ENCODE measurements at places on chromosomes 2 and 18.

- DNase-seq: no peak
Observed at GRCh38 chr2:54704688-54705605, 18.5 kb upstream of the EML6 start.

DNA sequence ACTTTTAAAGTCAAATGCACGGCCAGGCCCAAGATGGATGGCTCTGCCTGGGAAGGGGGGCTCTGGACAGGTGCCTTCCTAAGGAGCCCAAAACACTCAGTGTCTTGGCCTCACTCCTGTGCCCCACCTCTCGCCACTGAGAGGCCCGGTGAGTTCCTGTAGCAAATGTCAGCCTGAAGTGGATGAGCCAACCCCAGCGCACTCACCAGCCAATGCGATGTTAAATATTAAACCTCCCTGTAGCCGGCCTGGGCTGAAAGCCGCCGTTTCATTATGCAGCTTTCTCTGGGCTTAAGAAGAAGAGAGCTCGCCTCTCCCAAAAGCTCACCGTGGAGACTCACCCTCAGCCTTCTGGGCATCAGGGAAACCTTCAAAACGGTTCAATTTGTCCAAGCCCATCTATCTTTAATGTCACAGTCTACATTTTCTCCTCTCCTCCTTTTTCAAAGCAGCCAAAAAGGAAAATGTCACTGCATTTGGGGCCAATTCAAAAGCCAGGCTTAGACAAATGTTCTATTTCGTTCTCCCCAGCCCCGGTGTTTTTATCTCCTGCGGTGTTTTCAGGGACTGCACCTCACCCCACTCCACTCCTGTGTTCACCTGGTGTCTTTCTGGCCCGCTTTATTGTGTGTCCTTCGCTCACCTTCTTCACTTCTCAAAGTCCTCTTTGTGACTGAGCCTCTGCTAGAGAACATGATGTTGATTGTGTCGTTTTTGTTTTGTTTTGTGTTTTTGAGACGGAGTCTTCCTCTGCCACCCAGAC is 124.0 kb downstream of the NRP2 start:
- DNase-seq: no peak

GRCh38 chr18:51721388-51721787 is 523.9 kb upstream of the MEX3C start:
- no peak for DNase-seq

DNA sequence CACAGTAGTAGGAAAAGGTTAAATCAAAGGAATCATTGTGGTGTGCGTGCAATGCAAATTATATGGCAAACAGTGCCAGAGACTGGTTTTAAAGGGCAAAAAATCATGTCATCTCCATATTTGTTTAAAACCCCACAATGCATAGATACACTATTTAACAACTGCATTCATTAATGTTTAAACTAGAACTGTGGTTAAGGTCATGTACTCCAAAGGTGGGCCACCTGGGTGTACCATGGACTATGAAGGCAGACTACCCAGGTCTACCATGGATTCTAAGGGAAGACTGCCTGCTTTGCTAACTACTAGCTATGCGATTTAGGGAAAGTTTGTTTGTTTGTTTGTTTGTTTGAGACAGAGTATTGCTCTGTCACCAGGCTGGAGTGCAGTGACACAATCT is 356.3 kb downstream of the ZEB2 start:
- no peak for DNase-seq

GRCh38 chr2:74425523-74425922 is 4.0 kb downstream of the WDR54 start:
- no peak for DNase-seq

GRCh38 chr2:147600223-147600622 is 244.6 kb upstream of the ACVR2A start:
- DNase-seq: no peak

DNA sequence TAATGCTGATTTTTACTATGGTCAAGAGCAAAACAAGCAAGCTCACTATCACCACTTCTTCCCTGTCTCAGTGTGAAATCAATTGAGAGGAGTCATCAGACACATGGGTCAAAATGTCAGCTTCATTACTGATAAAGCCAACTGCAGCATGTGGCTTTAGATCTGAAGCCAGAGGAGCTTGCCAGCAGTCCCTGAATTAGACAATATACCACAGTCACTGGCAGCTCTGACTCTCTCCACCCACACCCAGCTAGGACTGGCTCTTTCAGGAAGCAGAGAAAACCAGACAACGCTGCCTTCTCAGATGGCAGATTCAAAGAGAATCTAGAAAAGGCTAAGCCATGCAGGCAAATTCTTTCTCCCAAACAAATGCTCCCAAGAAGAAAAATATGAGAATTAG is 20.0 kb upstream of the ASB18 start:
- DNase-seq: no peak

GRCh38 chr2:124623560-124623959 is 598.5 kb downstream of the CNTNAP5 start:
- DNase-seq: no peak

- no peak for DNase-seq
Observed at GRCh38 chr2:1153920-1154319, 203.3 kb downstream of the SNTG2 start.

GRCh38 chr2:54687595-54688152 is 35.8 kb upstream of the EML6 start:
- no peak for DNase-seq

GRCh38 chr2:105691947-105692390 is 52.7 kb upstream of the NCK2 start:
- no peak for DNase-seq

- no peak for DNase-seq
Observed at GRCh38 chr2:228590681-228591080, 409.2 kb upstream of the SPHKAP start.

- DNase-seq: peak; percentile 33
Observed at GRCh38 chr2:219045937-219046550, 4.7 kb upstream of the CFAP65 start.

DNA sequence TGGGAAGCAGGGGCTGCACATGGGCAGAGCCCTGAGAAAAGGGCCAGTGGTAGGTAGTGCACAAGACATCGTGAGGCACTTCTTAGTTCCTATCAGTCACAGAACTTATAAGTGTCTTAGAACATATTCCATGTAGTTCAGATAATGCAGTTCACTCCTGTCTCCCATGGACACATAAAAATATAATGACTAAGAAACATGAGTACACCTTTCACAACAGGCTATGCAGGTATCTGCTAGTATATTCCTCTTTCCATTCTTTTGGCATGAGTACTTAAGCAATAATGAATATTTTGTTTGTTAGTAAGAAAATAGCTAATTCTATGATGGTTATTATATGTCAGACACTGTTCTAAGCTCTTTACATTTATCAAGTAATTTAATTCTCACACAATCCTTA is 808.4 kb downstream of the BCL11A start:
- DNase-seq: no peak

- DNase-seq: no peak
Observed at GRCh38 chr2:41873102-41874031, 174.5 kb upstream of the PKDCC start.

DNA sequence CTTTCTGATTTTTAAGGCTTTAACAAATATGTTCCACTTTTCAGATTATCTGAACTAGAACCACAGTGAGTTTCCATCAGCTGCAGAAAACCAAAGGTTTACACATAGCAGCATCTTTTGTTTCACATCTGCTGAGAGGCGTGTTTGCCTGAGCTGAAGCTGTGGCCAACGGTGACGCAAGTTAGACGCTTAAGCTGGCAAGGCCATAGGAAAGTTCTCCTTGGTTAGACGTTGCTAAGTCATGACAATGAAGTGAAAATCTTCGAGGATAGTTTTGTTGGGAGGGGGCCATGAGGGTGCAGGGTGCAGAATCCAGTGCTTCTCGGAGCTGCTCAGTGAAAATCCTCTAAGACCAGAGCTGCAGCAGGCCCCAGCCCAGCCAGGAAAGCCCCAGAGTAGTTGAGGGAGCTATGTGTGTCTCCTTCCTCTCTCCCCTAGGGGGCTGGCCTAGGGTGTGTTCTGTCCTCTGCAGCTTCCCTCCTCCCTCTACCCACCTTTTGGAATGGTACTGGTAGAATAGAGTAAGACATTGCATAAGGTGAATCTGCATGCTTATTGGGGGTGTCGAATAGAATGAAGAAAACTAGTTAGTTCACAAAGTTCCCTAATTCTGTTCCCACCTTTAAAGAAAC is 105.4 kb downstream of the FHOD3 start:
- DNase-seq: no peak

DNA sequence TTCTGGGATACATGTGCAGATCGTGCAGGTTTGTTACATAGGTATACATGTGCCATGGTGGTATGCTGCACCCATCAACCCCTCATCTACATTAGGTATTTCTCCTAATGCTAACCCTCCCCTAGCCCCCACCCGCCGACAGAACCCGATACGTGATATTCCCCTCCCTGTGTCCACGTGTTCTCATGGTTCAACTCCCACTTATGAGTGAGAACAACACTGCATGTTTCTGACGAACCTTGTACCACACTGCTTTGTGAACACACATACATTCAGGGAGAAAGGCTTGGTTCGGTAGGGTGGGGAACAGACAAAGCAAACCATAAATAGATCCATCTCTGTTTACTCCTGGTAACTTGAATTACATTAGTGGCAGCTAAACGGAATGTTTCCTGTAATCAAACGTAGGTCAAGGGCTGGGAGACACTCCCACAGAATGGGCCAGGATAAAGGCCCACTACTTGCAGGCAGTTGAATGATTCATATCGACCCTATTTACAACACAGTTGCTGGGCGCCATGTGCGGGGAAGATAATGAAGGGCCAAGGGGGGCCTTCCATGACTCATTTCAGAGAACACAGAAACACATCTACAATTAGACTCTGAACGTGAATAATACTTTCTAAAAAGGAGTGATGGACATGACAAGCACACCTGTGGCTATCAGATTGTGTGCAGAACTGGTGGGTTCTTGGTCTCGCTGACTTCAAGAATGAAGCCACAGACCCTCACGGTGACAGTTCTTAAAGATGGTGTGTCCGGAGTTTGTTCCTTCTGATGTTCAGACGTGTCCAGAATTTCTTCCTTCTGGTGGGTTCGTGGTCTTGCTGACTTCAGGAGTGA is 56.8 kb upstream of the KIDINS220 start:
- no peak for DNase-seq

DNA sequence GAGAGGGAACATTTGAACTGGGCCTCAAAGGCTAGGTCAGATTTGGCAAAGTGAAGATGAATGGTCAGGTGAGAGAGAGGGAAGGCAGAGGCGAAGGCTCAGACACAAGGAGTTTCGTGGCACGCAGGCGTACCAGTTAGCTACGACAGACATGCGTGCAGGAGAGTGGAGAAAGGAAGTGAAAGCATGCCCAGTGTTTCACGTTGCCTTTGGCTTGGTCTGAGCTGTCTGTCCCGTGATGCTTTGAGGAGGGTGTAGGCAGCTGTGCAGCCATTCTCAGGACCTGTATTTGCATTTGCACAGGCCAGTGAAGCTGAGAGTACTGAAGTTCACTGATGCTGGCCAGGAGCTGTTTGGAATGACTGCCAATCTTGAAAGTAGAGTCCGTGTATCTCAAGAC is 69.5 kb downstream of the HNRNPLL start:
- DNase-seq: no peak

DNA sequence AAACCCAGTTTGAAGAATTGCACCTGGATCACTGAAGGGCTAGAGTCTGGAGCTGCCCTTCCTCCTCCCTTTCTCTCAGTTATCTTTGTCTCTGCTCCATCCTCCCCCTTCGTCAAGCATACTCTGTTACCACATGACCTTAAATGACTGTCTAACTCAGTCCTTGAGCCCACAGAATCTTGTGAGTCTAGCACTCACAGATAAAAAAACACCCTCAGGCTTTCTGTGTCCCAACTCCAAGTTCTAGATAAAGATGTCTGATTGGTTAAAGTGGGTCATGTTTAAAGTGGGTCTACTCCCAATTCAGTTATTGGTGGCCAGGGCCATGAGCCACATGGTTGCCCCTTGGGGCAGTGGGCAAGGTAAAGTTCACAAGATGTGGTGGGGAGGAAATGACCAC is 53.5 kb upstream of the CYP1B1 start:
- DNase-seq: no peak

GRCh38 chr18:29217124-29217915 is 1040.4 kb upstream of the CDH2 start:
- DNase-seq: no peak

- no peak for DNase-seq
Observed at GRCh38 chr2:52502476-52502860, 1265.1 kb upstream of the CHAC2 start.

DNA sequence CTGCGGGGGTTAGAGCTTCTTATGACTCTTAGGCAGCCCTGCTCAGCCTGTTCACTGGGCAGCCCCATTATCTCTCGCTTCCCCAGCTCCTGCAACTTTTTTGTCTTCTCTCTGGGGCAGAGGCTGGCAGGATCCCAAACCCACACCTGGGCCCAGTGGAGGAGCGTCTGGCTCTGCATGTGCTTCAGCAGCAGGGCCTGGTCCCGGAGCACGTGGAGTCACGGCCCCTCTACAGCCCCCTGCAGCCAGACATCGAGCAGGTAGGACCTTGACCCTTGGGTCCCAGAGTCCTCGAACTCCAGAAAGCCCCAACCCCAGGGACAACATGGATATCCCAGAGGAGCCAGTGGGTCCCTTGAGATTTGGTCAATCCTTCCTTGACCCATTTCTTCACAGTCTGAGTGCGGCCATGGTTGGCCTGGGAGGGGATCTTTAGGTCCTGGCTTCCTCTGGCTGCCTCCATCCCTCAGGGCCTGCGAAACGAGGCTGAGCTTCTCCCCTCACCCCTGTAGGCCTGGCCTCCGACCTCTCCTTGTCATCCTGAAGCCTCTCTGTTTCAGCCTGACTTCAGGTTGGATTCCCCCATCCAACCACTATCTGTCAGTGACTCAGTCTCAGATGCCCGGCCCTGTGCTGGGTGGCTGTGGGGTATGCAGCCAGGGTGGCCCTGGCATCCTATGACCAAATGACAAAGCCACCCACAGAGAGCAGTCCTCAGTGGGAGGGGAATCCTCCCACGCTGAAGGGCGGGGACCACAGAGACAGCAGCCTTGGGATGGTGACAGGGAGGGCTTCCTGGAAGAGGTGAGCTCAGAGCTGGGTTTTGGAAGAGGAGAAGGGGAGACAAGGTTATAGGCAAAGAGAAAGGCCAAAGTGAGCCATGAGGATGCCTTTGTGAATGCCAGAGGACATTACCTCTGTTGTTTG is 214.2 kb downstream of the DYSF start:
- no peak for DNase-seq

DNA sequence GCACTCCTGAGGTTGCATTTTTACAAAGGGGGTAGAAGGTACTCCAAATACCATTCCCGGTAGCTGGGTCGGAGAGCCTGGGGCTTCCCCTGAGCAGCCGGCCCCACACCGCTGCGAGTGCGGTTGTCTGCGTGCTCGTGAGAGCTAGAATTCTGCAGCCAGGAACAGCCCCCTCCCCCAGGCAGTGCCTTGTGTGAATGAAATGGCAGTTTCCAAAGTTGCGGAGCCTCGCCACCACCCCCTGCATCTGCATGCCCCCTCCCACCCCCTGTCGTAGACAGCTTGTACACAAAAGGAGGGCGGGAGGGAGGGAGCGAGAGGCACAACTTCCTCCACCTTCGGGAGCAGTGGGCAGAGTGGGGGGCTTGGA is 1.1 kb downstream of the MYCN start:
- peak; percentile 14 for DNase-seq

GRCh38 chr2:45199973-45200372 is 190.7 kb upstream of the SIX2 start:
- DNase-seq: no peak

GRCh38 chr2:236527159-236527630 is 42.4 kb upstream of the ACKR3 start:
- DNase-seq: no peak

Measured in activated naive CD8-positive, alpha-beta T cell treated with anti-CD3 and anti-CD28 coated beads, Interleukin-2, amount 50 U/mL, for 24 hours (primary cell).